ENCODE measurements at places on chromosomes 13 and 19.

DNA sequence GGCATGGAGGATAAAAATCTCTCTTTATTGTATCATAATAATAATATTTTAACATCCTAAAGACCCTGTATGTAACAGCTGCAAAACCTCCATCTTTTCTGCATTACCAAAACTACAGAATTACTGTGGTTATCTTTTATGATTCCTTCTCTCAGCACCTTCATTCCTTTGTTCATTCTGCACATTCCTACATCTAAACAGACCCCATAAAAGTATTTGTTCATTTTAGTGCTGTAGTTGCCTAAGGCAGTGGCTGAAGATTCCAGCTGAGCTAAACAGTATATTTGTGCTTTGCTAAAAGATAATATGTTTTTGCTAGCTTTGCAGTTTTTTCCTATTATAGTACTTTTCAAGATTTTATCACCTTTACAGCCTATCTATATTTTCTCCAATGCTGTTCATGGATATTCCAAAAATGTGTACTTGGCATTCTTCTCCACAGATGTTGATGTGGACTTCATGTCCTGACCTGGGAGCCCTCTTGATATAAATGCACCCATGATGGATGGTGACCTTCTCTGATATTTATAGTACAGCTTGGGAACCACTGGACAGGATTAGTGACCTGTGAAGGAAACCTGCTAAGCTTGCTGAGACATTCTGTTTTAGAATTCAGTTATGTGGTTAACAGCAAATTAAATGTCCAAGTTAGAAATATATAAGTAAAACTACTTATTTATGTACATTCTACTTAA, 2832.9 kb upstream of the PCDH20 start:
- no peak for DNase-seq

DNA sequence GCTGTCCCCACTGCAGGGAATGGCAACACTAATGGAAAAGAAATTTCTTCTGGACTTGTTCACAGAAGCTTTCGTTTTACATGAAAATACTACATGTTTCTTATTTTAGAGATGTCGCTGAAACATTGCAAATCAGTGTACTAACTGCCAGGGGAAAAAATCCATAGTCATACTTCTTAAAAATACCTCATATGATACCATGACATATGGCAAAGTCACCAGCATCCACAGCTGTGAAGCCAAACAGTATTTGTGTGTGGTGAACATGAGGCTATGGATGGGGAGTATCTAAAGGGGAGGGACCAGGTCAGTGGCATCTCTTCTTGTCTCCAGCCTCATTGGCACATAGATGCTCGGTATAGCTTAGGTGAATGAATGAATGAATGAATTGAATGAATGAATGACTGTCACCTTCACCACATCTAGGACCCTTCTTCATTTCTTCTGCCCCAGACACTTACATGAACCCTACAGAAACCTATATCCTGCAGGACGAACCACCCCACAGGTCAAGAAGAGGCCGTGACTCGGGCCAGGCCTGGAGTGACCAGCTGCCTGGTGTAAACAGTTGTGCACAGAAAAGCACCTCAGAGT, 14.6 kb upstream of the CD33 start:
- DNase-seq, result no peak

DNA sequence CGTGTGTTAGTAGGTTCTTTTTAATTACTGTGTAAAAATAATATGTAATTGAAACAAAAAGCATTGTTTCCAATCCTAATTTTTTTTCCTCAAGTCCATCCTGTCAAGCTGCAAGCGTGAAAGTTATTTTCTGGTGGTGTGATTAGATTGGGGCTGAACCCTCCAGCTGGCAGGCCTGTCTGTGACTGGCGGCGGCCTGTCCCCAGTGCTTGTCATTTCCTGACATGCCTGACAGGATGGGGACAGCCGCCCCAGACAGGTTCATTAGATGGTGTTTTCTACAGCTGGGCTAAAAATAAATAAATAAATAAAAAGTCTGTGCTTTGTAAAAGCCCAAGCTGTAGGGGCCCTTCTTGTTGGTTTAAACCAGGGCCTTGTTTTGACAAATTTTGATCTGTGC, 53.7 kb upstream of the MAB21L1 start:
- DNase-seq, result no peak

DNA sequence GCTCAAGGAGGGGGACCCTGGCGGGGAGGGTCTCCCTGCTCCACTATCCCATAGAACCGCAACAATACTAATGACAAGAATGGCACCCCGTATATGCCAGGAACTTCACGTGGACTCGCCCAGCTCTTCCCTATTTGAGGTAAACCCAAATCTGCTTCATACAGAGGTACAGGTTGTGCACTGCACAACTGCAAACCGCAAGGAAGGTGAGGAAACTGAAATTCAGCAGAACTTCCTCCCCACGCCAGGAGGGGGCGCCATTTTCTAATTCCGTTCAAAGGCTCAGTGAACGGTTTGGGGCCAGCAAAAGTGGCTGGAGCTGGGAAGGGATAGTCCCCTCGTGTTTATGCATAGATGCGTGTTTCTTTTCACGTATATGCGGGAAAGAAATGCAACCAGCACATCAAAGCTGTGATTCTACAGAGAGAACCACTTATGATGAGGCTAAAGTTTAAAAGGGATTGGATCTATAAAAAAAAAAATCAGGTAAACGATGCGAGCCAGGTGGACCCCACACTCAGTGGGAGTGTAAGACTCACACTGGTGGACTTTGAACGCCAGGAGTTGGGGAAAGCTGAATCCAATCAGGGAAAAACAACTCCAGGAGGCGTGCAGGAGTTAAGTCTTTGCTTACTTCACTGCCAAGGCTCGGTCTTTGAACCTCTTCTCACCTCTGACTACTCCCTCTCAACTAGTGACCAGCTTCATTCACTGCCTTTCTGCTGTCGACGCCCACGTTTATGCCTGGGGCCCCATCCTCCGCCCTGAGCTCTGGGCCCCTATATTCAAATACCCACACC, 20.3 kb downstream of the C19orf81 start:
- DNase-seq, result peak; percentile 28

DNA sequence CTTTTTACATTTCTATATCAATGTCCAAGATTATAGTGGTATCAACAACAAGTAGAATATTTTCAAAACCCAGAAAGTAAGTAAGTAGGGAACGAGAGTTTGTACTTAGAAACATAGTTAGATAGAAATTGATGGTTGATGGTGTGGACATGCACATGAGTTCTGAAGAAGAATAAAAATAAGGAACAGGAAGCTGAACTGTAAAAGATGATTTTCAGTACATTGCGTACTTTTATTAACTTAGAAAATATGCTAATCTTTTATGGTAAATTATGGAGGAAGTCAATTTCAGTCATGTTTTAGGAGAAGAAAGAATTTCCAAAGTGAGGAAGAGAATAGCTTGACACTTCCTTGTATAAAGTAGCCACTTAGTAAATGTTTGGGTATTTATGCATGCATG, 12.3 kb upstream of the GPR18 start:
- no peak for DNase-seq

Data from stimulated activated CD4-positive, alpha-beta T cell treated with anti-CD3 and anti-CD28 coated beads, Interleukin-12 subunit alpha, Interleukin-12 subunit beta, amount 100 ng/mL, for 4 hours (primary cell).